ENCODE measurements at places on chromosomes 6 and 20.

GRCh38 chr6:24448396-24448795 is 41.0 kb downstream of the GPLD1 start:
- no peak for DNase-seq

DNA sequence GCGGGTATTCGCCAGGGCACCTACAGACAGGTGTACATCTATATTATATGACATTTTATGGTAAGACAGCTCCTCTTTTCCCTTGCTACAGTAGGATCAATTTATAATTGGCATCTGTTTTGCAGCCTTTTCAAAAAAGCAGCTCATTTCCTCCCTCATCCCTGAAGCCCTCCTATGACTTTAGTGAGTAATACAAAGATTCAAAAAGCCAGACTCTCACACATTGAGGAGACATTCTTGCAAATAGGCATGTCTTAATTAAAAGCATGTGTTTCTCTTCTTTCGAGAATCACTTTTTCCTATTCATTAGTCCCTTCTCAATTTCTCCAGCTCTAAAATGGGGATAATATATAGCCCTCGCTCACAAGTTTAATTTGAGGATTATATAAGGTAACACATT is 283.4 kb downstream of the TBC1D7 start:
- DNase-seq = no peak

- peak; percentile 83 for DNase-seq
Measured at GRCh38 chr20:64255361-64256281, at the start of gene PCMTD2. Gene PCMTD2 (plus strand): TSS chr20:64255748. CDS start chr20:64259966, 4,218 bp downstream.

DNA sequence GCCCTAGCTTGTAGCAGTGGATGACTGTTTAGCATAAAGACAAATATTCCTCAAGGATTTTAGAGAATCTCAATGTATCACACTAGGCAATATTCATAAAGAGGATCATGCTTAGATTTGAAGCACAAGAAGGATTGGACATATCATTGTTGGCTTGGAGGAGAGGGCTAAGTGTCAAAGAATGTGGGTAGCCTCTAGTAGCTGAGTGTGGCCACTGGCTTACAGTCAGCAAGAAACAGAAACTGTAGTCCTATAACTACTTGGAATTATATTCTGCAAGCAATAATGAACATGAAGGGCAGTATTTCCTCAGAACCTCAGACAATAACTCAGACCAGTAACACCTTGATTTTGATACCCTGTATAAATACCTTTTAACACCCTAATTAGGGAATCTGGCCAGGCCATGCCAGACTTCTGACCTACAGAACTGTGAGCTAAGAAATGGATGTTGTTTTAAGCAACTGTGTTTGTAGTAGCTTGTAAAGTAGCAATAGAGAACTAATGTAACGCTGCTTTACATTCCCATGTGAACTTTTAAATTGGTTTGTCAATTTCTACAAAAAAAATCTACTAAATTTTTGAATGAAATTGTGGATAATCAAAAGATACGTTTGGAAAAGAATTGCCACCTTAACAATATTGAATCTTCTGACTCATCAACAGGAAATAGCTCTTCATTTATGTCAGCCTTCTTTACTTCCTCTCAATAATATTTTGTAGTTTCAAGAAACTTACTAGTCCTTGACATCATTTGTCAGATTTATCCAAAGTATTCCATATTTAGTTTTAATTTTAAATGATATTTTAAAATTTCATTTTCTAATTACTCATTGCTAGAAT is 65.2 kb upstream of the RSPO3 start:
- DNase-seq = peak; percentile 49

GRCh38 chr6:108837236-108837971 is 10.8 kb upstream of the ARMC2 start:
- DNase-seq = no peak

- no peak for DNase-seq
Measured at GRCh38 chr6:45679631-45680030, 301.9 kb upstream of the SUPT3H start.

DNA sequence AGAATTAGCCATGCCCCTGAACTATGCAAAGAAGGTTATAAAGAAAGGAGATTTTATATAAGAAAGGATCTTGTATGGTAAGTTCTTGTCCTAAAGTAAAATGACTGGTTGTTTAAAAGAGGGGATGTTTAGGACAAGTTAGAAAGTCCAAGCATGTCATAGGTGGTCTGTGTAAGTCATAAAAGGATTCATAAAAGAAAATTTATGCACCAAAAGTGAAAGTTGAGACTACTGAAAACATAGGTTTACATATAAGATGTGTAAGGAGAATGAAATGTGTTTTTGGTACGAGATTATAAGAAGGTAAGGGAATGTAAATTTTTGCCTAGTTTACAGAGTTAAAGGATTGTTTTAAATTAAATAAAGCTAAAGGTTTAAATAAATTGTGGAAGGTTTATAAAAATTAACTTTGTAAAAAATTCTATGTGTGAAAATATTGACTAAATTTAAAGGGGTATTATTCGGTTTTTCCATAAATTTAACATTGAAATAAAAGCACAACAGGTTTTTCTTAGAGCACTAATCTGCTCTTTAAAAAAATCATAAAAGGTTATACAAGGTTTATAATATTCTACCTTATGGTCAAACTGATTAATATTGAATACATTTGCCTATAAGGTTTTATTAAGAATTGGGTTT is 93.6 kb upstream of the UST start:
- no peak for DNase-seq

DNA sequence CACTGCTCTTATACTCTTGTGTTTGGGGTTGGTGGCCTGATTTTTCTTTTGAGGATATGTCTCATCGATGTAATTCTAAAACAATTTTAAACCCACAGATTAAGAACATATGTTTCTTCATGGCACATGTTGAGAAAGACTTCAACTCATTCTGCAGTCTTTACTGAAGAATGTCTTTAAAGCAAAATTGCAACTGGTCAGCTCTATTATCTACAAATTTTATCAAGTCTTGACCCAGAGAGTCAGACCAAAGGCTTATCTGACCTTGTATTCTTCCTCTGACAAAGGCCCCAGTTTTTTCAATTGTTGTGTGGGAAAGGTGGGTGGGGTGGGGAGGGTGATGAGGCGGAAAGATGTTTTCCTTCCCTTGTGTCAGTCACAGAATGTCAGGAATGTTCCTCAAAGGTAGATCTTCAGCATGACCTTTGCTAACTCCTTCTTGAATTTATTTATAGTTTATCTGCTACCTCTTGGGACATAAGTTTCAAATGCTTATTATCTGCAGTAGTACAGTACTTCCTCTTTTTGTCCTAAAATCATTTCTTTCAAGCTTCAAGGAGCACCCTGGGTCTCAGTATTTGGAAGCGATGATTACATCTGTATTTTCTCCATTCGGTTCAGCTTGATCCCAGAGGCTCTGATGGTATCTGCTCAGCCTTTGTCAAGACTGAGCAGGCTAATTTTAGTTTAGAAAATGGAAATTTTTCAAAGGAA is 63.2 kb upstream of the TIAM2 start:
- peak; percentile 80 for DNase-seq

GRCh38 chr6:116004841-116005815 is 55.6 kb downstream of the FRK start:
- no peak for DNase-seq

GRCh38 chr20:45904583-45905504 is 7.1 kb downstream of the PLTP start:
- DNase-seq = no peak

DNA sequence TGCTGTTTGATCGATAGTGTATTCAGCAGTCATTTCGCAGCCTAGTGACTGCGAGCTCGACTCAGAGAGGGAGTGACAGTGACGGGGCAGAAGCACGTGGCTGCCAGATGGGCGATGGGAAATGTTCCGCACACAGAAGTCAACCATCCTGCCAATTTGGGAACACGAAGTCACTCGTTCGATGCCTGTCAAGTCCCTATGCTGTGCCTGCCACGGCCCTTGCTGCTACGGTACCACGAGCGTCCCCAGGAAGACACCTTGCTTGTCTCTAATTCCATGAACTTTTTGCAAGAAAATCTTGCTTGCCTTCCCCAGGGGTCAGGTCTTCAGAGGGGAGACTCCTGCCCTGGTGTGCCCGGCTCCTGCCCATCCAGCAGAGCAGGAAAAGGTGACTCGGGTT is 17.0 kb upstream of the STX16 start:
- no peak for DNase-seq

DNA sequence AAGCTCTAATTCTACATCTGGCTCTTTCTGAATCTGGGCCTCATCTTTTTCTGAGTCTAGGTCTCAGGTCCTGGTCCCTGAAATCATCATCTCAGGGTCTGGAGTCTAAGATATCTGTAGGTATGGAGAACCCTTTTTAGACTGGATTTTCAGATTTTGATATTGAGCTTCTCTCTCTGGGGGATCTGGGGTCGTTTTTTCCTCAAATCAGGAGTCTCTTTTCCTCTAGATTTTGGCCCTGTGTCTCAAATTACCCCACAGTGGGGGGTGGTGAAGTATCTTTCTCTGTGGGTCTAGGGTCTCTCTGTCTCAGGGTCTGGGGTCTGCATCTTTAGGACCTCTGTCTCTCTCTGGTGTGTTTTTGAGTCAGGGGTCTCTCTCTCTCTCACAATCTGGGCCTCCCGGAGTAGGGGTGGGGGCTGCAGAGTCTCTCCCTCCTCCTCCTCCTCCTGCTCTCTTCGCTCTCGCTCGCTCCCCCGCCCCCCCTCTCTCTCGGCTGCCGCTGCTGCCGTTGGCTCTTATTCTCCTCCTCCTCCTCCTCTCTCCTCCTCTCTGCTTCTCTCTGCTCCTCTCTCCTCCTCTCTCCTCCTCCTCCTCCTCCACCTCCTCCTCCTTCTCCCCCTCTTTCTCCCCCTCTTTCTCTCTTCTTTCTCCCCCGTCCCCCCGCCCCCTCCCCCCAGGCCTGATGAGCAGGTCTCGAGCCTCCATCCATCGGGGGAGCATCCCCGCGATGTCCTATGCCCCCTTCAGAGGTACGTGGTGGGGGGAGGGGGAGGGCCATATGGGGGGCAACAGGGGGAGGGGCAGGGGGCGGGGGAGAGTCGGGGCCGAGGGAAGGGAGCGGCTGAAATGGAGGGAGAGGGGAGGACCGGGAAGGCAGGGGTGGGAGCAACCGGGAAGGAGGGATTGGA is at the start of gene SYNGAP1:
SYNGAP1 (plus strand) TSS at position 486 of the 911 bp plus-strand sequence; CDS start at position 686, 200 bp downstream.
- peak; percentile 68 for DNase-seq

DNA sequence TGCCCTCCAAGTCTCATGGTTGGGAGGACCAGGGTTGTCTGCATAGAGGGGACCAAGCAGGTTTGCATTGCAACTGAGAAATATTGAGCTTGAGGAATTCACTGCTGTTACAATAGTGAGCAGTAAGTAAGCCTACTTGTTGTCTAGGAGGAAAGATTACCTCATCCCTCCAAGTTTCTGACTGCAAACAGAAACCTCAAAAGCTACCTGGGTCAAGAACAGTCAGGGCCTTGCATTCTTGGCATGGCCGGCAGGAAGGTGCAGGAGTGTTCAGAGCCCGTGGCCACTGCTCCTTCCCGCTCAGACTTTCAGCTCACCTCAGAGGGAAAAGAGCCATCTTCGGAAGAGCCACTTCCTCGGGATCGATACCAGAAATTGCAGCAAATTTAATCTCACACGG is 46.0 kb upstream of the DOK5 start:
- no peak for DNase-seq

- DNase-seq = no peak
Measured at GRCh38 chr6:44020664-44021425, 106.4 kb downstream of the MRPL14 start.

DNA sequence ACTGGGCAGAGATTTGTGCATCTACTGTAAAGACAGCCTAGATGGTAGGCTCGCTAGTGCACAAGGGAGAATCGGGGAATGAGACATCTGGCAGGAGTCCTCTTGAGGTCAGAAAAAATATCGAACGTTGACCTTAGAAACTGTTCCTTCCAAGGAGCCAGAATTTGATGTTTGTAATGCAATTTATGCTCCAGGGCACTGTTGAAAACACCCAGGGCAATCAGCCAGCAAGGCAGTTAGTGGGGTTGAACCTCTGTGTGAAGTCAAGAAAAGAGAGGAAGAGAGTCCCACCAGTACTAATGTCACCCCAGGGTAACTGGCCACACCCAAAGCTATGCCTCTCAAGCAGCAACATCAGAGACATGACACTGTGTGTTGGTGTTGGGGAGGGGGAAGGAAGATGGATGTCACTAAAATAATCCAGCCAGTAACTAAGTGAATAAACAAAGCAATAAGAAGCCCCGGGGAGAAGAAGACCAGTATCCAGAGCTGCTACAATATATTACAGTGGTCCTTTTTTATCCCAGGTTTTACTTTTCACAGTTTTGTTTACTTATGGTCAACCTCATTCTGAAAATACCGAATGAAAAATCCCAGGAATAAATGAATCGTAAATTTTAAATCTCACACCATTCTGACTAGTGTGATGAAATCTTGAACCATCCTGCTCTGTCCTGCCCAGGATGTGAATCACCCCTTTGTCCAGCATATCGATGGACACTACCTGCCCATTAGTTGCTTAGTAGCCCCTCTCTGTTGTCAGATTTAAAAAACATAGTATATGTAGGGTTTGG is 32.9 kb upstream of the PDE10A start:
- no peak for DNase-seq

GRCh38 chr6:21780679-21781078 is 187.1 kb downstream of the SOX4 start:
- peak; percentile 57 for DNase-seq

- peak; percentile 9 for DNase-seq
Measured at GRCh38 chr20:23449421-23449820, 3.3 kb downstream of the CST11 start.

GRCh38 chr20:34240693-34241615 is at the start of gene ASIP:
Gene ASIP (plus strand): TSS chr20:34241423. CDS start chr20:34260375, 18,952 bp downstream.
- no peak for DNase-seq

Measured in fibroblast of skin of back (primary cell).